ENCODE measurements at places on chromosomes 1 and 21. TPM values are rescaled to one million over a fixed set of nuclear protein-coding genes. Genes with fewer than 3 reads are reported as not detected.

DNA sequence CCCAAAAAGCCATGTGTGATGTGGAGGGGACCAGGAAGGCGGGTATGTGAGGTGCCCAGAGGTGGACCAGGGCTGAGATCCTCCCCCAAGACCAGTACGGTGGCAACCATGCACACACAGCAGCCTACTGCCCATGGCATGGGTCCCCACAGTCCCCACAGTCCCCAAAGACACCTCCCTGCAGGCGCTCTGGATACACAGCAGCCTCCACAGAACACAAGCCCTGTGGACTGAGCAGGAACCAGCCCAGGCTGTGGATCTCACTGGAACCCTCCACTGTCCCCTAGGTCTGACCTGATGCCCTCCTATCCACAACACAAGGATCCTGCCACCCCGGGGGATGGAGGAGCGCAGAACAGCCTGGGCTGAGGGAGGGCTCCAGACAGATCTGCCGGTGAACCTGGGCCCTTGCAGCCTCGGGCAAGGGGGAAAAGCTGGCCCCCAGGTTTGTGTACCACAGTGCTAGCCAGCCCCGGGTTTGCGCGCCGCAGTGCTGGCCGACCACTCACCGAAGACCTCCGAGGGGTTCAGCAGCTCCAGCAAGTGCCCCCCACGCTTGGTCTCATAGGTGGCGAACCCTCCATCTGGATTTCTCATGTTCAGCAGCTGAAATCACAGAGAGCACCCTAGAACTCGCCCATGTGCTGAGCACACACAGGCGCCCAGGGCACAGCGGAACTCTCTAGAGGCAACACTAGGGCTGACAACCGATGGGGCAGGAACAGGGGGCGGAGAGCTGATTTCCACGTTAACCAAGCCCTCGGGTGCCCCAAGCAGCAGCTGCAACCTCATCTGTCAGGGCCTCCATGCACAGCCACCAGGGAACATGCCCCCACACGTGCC is 22.1 kb upstream of the SPATC1L start:
- DNase-seq = no peak

- peak; percentile 71 for DNase-seq
These were observed 1.1 kb downstream of the AKT3 start for GRCh38 chr1:243848858-243849420.

DNA sequence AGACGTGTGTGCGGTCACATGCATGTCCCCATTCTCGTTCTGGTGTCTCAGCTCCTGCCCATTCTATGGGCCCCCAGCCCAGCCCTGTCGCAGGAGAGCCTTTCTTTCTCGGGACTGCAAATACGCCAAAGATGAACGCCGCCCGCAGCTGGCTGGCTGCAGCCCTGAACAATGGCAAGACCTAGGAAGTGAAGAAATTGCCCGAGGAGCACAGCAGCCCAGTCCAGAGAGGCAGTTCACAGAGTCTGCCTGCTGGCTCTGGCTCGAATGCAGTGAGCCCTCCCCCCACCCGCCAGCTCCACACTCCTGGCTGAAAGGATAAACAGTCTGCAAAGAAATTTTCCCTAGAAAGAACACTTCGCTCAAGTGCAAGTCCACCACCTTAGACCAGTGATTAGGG is 23.3 kb downstream of the PAX7 start:
- DNase-seq = no peak

- DNase-seq = no peak
These were observed 287.5 kb upstream of the B3GALT2 start for GRCh38 chr1:193473932-193474331.

DNA sequence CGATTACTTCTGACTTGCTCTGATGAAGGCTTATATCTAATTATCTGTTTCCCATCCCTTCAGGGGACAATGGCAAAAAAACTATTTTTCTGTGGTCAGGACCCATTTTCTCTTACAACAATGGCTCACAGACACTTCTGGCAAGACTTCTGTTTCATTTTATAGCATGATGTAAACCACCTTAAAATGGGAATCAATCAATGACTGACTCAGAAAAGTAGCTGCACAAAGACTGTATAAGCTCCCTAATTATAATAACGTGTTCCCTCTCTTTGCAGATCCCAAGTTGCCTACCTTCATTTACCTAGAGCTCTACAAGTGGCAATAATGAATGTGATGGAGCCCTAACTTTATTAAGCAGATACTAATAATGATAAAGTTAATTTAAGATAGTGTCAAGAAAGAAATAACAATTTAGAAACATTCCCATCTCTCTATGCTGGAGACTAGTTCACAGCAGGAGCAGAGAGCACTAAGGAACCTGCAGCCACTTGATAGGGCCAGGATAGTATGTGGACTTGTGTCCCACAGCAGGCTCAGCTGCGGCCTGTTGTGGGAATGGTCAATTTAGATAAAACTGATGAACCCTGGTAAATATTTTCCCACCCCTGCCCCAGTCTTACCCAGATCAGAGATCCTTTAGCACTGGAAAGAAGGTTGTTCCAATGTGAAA is 538 bp downstream of the GBP2 start:
- no peak for DNase-seq

The CYP4B1 gene
- not detected for total RNA-seq

The RGS5 gene
- total RNA-seq = 40.0 TPM

The OR10Z1 gene
- total RNA-seq = not detected

Measured in IMR-90 (cell line).